Calu3 (cell line): ENCODE measurements at places on chromosomes 7 and 10.

DNA sequence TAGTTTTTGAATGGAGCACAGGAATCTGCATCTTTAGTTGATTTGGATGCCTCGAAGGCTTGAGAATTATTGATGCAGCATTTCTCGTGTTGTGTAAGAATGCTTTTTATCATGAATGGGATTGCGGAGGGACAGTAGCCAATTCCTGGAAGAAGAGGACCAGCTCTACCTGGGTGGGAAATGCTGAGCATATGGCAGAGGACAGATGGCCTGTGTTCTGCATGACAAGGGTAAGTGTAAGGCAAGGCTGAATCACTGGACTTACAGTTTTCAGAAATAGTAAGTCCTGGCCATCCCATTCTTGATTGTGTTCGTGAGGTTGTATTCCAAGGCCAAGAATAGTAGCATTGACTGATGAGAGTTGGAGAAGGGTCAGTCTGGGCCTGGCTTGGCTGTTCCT, 15.9 kb downstream of the RP9 start:
- no peak for DNase-seq

- DNase-seq = no peak
Observed at GRCh38 chr10:132511121-132512051, 26.2 kb upstream of the INPP5A start.

GRCh38 chr10:106836933-106837663, 327.4 kb downstream of the SORCS1 start:
- DNase-seq = no peak

DNA sequence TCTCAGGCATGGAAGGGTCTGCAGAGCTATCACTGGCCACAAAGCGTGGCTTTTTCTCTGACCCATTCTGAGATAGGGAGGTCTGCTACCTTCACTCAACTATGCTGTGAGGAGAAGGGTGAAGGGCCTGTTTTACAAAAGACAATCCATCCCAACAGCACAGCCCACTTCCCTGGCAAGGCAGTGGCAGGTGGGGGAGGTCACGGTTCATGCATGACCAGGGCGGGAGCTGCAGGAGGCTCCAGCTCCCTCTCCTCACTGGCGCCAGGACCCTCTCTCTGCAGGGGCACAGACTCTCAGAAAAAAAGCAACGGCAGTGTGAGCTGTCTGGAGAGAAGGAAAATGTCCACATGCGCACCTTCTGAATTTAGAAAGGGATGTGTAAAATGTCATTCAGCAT, 28.5 kb downstream of the GRB10 start:
- no peak for DNase-seq

DNA sequence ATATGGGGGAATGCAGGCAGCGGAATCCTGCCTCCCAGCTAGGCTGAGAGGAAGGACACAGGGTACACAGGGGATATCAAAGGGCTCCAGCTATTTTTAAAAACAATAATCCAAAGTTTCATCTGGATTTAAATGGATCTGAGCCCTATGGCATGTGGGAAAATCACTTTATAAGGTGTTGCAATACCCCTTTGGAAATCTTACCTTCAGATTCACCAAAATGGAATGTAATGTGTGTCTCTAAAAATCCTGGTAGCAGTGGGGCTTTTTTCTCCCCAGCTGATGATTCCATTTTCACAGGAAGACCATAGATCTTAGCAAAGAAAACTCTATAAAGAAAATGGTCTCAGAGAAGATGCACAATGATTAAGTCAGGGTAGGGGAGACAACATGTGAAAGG, 722.2 kb downstream of the PARD3 start:
- no peak for DNase-seq

DNA sequence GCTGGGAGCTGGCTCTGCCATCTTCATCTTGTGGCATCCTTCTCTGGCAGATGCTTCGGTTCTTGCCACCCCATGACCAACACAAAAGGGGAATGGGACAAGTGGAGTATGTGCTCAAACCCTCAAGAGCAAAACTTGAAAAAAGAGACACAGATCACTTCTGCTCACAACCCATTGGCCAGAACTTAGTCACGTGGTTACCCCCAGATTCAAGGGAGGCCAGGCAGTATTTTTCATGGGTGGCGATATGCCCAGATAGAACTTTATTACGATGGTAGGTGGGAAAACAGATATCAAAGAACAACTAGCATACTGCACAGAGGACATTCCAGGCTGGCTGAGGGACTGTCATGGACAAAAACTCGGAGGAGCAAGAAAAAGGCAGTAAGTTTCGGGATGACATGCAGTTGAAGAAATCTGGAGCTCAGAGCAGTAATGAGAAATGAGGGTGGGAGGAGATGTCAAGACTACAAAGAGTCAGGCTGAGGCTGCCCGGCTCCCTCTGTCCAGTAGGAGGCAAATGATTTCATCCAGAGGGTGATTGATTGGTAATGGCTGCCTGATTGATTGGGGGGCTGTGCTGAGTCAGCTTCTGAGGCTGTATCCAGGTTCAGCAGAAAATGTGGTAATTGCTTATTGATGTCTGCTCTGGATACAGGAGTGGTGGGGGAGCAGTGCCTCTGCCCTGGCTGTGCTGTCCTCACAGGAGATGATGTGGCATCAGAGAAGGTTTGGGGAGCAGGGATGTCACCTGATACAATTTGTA, 25.3 kb downstream of the COL13A1 start:
- DNase-seq = no peak

DNA sequence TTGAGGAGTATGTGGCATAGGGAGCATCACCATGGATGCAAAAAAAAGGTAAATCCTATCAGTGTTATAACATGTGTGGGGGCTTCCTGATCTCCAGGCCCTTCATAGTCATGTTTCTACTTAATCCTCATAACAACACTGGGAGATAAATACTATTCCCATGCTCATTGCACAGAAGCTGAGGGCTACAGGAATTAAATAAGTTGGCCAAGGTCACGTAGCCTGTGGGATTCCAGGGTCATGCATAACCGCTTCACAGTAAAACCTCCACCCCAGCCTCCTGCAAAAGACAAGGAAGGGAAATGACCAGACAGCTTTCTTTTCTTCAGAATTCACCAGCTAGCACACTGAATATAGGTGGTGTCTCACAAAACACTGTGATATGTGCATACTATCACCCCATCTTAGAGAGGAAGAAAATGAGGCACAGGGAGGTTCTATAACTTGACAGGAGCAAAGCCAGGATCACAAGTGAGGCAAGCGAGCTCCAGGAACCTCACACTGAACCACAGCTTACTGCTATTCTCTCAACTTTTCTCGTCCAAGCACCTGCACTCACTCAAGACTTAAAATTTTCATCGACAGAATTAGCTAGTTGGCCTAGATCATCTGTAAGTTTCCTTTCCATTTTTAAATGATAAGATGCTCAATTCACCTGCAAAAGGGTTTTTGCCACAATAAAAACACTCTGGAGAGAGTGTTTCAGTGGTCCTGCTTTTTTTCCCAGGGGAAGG, 13.4 kb downstream of the JAZF1 start:
- no peak for DNase-seq

- DNase-seq = no peak
Observed at GRCh38 chr10:73634421-73634820, 6.9 kb downstream of the MYOZ1 start.

DNA sequence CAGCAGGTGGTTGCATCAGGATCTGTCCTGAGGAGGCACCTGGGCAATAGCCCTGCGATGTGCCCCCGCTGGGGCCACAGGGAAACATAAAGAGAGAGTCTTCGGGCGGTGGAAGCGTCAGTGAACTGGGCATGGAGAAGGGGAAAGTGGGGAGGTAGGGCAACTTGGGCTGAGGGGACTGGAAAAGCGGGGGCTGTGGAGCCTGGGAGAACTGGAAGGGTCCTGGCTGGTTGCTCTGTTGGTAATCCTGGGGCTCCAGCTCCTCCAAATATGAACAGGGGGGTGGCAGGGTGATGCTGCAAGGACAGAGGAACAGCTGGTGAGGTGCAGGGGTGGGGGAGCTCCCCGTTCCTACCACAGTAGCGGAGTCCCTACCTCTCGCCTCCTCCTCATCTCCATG, 5.2 kb downstream of the NOBOX start:
- no peak for DNase-seq

- peak; percentile 7 for DNase-seq
Observed at GRCh38 chr10:46551701-46552525, 4.5 kb downstream of the GPRIN2 start.

GRCh38 chr10:86758189-86759072, 2.0 kb downstream of the BMPR1A start:
- no peak for DNase-seq
